ENCODE measurements at places on chromosomes 16 and 17.

DNA sequence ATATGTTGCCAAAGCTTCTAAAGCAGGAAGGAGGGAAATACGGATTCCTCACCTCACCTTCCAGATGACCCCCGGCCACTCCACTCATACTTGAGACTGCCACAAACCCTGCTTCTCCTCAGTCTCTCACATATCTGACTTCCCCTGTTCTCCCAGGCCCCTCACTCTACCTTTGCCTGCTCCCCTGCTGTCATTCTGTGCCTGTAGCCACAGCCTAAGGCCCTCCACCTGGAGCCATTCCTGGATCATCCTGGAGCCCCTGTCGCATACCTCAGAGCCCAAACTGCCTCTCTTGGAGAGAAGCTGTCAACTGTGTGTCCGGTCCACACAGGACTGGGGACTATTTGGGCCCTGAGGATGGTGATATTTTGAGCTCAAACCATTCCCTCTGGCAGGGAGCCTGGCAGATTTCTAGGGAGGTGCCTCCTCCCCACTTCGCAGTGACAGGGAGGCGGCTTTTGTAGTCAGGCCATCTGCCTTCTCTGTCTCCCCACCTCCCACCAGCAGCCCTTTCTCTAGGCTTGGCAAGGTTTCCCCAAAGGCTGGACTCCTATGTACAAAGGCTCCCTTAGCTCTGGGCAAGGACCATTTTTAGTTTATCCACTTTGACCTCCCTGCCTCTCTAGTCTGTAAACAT, 2.3 kb upstream of the MED24 start:
- DNase-seq = no peak

DNA sequence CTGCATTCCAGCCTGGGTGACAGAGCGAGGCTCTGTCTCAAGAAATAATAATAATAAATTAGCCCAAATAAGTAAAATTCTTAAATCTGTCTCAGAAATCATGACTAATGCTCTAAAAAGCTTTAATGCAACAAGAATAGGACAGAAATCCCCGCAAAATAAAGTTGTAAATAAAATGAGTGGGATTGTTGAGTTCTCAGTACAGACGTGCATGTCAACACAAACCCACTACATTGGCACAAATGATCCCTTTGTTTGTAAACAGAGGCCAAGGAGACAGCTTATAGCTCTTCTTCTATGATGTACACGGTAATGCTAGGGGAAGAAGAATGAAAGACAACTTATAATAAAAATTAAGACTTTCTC, 6.0 kb downstream of the STAT5B start:
- no peak for DNase-seq

DNA sequence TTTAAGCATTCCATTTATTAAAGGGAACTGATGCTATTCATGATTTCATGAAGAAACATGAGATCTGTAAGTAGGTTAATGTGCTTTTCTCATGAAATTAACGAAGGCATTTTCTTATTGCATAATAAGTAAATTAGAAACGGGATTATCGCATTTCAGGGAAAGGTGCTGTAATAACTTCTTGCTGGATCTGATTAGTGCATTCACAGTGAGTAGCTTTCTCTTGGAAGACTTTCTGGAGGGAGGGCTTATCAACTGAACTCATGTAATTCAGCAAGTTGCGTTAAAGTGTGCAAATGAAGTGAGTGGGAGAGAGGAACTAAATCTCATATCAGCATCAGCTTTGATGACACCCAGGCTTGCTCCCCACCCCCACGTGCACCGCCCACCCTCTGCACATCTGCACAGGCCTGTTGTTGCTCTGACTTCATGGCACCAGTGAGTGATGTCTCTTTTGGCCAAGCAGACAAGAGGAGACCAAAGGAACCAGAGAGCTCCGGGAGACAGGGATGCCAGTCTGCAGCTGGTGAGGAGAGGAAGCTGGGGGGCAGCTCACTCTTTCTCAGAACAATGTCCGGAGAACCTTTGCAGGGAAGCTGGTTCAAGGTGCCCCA, 26.3 kb upstream of the GAS7 start:
- DNase-seq = no peak

GRCh38 chr17:68854452-68854851, 100.7 kb downstream of the ABCA8 start:
- DNase-seq = no peak

- DNase-seq = no peak
Measured at GRCh38 chr16:10769381-10769780, 25.7 kb downstream of the NUBP1 start.

GRCh38 chr16:26667307-26667706, 399.4 kb upstream of the C16orf82 start:
- no peak for DNase-seq

GRCh38 chr17:13477180-13477611, 124.5 kb downstream of the HS3ST3A1 start:
- DNase-seq = no peak

DNA sequence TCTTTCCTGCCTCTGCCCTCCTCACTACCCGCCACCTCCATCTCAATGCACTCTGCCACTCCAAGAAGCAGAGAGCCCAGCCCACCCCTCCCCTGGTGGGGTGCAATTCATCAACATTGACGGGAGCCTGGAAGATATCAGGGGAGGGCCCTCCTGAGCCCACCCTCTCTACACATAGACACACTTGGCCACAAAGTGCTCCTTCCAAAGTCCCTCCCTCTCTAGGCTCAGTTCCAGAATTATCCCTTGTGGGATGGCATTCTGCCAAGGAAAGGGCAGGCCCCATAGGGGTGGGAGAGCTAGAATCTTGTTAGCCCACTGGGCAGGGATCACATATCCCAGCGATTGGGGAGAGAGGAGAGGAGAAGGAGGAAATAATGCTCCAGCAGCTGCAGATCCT, 66.2 kb downstream of the TMEM132E start:
- DNase-seq = no peak

GRCh38 chr17:71869293-71869692, 251.5 kb upstream of the SOX9 start:
- DNase-seq = no peak

DNA sequence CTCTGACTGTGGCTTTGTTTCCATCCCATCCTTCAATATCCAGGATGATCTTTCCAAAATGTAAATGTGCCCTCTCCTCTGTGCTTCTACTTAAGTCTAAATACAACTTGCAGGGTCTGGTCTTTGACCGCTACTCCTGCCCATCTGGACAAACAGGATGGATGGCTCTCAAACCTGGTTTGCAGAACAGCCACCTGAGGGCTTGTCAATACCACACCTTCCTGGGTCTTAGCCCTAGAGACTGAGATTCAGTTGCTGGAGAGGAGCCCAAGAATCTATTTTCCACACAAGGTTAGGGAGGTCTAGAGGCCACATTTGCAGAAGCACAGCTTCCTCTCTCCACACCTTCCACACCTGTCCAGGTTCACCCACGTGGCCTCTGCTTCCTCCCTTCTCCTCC, 1.9 kb upstream of the GRB7 start:
- no peak for DNase-seq

- DNase-seq = no peak
Measured at GRCh38 chr16:83901101-83901500, 2.2 kb downstream of the MLYCD start.

DNA sequence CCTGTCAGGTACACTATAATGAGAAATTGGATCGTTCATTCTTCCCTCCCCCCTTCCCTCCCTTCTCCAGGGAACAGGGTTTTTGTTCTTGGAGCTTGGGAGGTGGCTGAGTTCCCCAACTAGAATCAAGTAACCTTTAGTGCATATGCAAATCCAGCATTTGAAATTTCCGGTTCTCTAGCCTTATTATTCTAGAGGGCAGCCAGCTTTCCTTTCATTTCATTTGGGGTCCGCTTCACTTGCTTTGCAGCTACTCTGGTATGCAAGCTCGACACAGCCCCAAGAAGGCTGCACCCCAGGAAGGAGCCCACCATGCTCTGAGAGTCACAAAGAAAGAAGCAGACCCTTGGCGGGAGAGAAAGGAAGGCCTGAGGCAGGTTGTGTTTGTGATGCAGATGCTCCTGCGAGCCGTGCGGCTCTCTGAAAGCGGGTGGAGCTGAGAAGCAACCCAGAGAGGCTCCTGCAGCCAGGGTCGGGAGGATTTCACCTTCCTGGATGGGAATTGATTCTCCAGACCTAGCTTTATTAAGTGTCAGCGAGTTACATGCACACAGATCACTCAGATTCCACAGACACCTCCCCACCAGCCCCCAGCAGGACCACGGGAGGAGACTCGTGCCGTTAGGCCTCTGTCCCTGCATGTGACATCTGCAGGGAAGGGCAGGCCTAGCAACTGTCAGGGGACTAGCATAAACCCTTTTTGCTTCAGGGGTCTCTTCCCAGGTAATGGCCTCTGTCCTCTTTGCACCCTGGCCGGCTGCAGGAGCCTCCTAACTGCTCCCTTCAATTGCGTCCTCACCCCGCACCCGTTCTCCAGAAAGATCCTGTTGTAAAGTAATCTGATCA, 34.5 kb downstream of the PMM2 start:
- no peak for DNase-seq

DNA sequence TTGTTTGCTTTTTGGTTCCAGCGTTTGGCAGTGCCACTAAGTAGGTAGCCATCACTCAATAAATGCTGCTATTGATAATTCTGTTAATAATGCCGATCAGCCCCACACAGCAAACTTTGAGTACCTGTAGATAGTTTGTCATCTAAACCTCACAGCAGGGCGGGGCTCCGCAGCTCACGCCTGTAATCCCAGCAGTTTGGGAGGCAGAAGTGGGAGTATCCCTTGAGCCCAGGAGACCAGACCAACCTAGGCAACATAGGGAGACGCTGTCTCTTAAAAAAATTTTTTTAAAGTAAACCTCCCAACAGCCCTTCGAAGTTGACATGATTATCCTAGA, 1.6 kb downstream of the BFAR start:
- no peak for DNase-seq

GRCh38 chr17:58756246-58757161, 850 bp downstream of the PPM1E start:
- no peak for DNase-seq

- DNase-seq = no peak
Measured at GRCh38 chr16:87138316-87138715, 178.9 kb downstream of the C16orf95 start.

DNA sequence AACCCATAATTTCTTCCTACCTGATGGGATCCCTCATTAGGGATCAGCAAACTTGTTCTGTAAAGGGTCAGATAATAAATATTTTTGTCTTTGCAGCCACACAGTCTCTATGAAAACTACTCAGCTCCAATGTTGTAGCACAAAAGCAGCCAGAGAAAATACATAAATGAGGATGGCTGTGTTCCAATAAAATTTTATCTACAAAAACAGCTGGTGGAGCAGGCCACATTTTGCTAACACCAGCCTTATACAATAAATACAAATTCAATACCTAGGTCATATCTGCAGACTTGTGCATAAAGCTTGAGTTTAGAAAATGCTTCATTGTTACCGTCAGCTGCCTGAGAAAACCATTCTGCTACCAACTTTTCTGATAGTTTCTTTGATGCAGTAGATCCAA, 38.4 kb upstream of the INTS2 start:
- no peak for DNase-seq

- DNase-seq = no peak
Measured at GRCh38 chr17:2275722-2276121, 27.9 kb downstream of the SMG6 start.

GRCh38 chr17:17609121-17609520, 17.6 kb upstream of the PEMT start:
- DNase-seq = no peak

GRCh38 chr17:45430738-45431530, 1.7 kb downstream of the ARHGAP27 start:
- DNase-seq = no peak

GRCh38 chr17:8720596-8720995, 24.0 kb downstream of the CCDC42 start:
- no peak for DNase-seq

DNA sequence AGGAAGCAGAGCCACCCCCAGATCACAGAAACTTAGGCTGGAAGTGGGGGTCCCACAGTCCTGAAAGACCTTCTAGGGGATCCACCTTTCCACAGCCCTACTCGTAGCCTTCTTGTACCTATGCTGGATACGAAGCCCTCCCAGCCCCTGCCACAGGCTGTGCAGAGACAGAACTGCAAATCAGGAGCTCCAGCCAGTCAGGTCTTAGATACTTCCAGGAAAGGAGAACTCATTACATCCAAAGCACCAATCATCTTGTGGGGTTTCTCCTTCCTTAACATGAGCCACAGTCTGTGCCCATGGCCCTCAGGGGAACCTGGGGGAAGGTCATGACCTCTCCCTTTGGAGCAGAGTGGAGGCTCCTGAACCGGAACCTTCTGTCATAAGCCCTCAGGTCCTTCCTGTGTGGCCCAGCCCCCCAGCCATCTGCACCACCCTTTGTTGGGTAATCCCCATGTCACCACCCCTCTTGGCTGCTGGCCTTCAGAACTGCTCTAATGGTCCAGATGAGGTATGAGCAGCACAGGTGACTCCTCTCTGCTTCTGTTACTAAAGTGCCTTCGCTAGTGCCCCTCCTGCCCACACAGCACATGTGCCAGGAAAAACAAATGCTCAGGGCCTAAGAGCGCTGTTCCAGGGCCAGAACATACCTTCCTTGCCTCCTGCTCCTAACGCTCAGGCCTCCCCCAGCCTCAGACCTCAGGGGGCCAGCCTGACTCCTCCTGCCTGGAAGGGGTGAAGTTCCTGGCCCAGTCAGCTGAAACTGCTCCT, 14.6 kb downstream of the SRCIN1 start:
- DNase-seq = no peak

- DNase-seq = no peak
Measured at GRCh38 chr17:50147841-50148225, 2.6 kb downstream of the PPP1R9B start.

DNA sequence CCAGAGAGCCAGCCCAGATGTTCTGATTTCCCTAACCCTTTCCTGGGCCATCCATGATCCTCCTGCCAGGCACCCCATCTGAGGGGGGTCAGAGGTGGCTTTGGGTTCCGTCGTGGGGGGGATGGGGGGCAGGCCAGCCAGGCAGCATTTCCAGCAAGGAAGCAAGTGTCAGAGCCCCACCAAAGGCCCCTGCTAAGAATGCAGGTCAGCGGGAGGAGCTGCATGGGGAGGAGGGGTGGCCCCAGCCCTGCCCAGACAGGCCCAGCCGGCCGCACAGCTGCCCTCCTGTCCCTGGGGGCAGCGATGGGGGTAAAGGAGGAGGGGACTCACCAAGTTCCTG, 2.3 kb upstream of the SCRN2 start:
- DNase-seq = no peak

DNA sequence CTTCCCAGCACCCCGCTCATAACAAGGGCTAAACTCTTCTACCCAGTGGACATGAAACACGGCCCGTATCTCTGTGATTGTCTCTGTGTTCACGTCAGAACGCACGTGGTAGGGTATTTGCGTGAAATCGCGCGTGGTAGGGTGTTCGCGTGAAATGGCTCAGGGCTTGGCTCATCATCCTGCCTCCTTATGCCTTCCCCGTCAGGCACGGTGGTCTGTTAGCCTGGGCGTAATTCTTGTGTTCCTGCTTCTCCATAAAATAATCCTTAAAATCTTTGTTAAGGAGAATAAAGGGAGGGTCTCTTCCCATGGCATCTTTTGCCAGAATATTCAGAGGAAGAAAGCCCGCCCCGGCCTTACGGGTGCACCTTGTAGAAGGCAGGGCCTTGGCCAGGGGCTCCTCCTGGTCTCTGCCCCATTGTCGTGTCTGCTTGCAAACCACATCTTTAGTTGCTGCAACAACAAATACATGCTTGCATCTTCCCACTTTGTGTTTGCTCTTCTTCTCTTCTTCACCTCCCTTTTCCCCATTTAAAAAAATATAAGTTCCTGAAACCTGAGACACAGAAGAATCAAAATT, 116.7 kb upstream of the CHMP6 start:
- DNase-seq = no peak

Data from CD4-positive, alpha-beta T cell treated with Interleukin-2 at 100 ng/mL for 4 hours (primary cell).